Activated T-cell treated with anti-CD3 and anti-CD28 coated beads for 1 hour (primary cell): ENCODE measurements at places on chromosomes 2 and 18.

GRCh38 chr18:9989481-9989880 is 75.7 kb downstream of the VAPA start:
- DNase-seq: no peak

DNA sequence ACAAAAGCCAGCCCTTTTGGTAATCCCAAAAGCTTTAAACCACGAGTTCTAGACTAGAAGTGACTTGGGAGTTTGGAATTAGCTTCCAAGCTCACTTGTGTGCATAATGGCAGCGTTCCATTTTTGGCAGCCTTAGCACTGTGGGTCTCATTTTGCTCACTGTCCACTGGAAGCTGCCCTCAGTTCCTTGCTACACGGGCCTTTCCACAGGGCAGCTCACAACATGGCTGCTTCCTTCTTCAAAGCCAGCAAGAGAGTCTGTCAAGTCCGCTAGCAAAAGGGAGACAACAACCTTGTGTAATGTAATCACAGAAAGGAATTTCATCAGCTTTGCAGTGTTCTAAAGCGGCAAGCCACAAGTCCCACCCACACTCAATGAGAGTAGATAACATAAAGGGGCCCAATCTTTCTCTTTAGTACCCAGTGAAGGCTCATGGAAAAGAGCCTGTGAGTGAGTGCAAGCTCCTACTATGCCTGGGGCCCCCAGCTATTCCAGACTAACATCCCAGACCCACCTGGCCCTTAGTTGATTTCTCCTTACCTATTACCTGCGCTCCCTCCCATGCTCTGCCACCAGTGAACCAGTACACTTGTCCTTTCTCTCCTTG is 239.7 kb upstream of the FBXO11 start:
- no peak for DNase-seq

DNA sequence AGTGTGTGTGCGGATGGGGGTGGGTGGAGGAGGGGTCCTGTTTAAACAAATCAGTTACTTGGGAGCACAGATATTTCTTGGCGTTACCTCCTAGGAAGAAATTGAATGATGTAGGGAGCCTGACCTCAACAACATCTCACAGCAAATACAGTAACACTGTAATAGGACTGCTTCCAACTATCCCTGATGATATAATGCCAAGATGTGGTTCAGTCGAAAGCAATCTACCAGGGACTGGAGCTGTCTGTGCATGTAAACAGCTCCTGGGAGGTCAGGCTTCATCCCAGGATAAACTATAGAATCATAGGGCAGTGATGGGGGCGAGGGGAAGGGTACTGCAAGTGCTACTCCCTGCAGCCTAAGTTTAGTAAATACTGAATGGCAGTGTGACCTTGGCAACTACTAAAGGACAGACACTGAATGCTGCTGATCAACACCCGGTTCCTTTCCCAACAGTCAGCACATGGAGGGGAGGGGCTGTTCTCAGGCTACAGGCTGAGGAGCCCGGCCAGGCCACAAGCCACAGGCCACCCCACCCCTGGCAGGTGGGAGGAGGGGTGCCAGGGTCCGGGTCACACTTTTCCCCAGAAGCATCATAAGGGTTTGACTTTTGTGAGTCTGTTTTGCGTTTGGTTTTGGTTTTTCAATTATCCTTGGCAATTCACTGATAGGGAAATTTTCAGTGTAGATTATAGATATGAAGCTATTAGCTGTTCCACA is 85.3 kb upstream of the ZNF397 start:
- no peak for DNase-seq

GRCh38 chr18:72908181-72908580 is 40.4 kb upstream of the NETO1 start:
- DNase-seq: no peak

DNA sequence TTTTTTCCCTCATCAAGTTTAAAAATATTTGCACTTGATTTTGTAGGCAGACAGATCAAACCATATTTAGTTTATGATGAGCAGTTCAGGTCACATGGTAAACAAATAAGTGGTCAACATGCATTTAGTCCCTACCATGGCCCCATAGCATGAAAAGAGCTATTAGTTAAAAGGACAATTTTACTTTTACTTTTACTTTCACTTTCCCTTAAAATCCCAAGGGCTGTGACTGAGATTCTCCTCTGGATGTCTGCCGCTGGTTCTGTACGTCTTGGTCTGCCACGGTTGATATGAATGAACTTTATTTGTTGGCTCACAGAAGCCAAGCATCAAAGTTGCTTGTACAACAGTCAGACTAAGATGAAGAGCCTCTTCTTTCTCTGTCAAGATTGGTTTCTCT is 626.2 kb upstream of the CDH7 start:
- DNase-seq: no peak

- DNase-seq: no peak
Measured at GRCh38 chr2:239465017-239466001, 64.5 kb upstream of the HDAC4 start.

GRCh38 chr2:179849719-179850118 is 11.7 kb downstream of the ZNF385B start:
- DNase-seq: no peak

- no peak for DNase-seq
Measured at GRCh38 chr2:111707700-111708099, 176.3 kb downstream of the ANAPC1 start.

GRCh38 chr2:192190474-192190873 is 4.3 kb downstream of the TMEFF2 start:
- DNase-seq: no peak

GRCh38 chr18:56097621-56098020 is 509.6 kb upstream of the TCF4 start:
- DNase-seq: no peak

DNA sequence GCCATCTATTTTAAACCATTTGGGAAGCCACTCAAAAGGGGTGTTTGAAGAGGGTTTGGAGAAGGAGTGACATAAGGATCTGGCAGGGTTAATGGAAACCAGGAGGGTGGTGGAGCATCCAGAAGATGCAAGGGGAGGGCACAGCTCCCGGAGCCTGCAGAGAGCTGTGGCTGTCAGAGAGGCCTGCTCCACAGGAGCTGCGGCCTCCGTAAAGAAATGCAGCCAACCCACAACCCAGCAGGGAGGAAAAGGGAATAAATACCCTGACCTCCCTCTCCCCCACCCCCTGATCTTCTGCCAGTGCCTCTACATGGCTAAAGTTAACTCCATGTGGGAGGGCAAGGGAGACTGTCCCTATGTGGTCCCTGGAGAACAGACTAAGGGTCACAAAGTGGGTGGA is 567.1 kb upstream of the POU3F3 start:
- no peak for DNase-seq

- no peak for DNase-seq
Measured at GRCh38 chr2:187263675-187264560, 184.1 kb downstream of the CALCRL start.

GRCh38 chr2:120077896-120078295 is 65.0 kb downstream of the EPB41L5 start:
- DNase-seq: no peak

GRCh38 chr2:56801214-56801613 is 617.4 kb downstream of the CCDC85A start:
- no peak for DNase-seq

- DNase-seq: no peak
Measured at GRCh38 chr2:190093793-190094192, 31.3 kb upstream of the MSTN start.

- DNase-seq: no peak
Measured at GRCh38 chr18:32139835-32140283, 48.2 kb downstream of the RNF138 start.

- no peak for DNase-seq
Measured at GRCh38 chr18:52484977-52485376, 145.0 kb downstream of the DCC start.

DNA sequence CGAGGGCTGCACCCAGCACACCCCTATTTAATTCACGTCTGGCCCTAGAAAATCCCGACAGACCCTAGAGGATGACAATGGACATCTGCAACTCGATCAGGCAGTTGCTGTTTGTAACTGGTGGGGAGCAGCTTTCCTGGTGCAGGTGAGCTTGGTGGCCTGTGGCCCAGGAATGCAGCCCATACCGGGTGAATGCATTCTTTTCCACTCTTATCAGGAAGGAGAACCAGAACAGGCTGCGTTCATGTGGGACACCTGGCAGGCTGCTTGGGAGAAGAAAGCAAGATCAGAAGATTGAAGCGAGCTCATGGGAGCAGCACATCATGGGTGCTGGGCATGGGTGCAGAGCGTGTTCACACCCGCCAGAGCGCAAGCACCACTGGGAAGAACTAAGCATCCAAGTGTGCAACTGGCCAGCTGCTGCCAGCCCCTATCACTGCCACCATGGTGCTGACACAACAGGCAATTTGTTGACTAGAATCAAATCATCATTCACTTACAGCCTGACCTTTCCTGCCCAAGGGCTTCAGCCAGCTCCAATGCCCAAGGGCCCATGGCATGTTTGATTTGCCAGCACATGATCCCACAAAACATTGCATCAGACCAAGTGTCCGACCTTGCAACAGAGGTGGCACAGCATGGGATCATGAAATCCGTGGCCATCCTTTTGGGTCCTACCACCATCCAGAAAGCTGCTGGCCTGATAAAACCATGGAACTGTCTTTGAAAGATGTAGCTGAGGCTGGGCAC is 241.7 kb upstream of the ID2 start:
- no peak for DNase-seq

DNA sequence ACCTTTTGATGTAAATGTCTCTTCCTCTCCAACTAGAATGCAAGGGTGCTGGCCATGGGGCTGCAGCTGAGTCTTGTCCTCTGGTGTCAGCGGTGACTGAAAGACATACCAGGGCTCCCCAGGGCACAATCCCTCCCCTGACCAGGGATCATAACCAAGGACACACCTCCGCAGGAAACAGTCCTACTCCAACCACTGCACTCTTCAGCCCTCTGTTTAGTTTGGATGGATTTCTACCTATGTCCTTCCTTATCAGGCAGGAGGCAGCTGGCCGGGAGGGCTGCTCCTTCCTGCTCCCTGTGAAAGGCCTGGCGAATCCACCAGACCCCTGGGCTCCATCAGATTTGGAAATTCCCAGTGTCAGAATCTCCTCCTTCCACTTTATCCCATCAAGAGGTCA is 185.2 kb upstream of the ID2 start:
- no peak for DNase-seq

- no peak for DNase-seq
Measured at GRCh38 chr18:50398947-50399346, 24.1 kb downstream of the SKA1 start.

- DNase-seq: no peak
Measured at GRCh38 chr18:9827793-9828505, 57.8 kb upstream of the TXNDC2 start.

GRCh38 chr2:20670315-20671035 is 3.5 kb downstream of the GDF7 start:
- DNase-seq: no peak
